ACHN (cell line): ENCODE measurements at places on chromosomes 3 and 15.

DNA sequence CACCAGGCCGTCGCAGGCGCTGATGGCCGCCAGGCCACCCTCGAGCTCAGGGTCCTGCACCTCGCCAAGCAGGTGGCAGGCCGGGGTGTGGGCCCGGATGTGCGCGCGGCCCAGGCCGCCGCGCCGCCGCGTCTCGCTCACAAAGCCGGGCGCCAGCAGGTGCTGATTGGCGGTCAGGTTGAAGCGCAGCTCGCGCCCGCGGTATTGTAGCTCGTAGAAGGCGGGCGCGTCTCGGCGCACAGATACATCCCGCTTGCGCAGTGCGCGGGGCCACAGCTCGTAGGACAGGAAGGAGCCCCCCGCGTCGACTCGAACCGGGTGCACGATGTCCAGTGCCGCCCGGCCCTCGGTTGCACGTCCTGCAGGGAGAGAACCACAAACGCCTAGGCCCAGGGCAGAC lies 11.1 kb downstream of the ADAMTS7 start:
- DNase-seq = no peak

- DNase-seq = no peak
Observed at GRCh38 chr15:66595931-66596545, 30.2 kb upstream of the LCTL start.

DNA sequence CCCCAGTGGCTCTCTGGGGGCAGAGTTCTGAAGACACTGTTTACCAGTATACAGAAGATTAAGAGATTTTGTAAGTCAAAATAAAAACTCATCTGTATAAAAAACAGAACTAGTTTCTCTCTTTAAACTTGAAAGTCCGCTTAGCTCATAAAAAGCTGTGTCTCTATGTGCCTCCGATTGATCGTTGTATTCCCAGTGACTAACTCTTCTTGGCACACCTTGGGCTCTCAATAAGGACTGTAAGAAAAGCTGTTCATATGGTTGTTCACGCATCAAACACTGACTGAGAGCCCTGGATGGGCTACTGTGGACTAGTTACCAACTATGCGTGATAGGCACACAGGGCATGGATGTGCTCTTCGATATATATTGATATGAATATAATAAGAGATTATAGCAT lies 107.9 kb downstream of the P3H2 start:
- peak; percentile 38 for DNase-seq

GRCh38 chr3:189186101-189186500 lies 14.3 kb downstream of the TPRG1 start:
- no peak for DNase-seq

- no peak for DNase-seq
Observed at GRCh38 chr15:48555241-48555881, 90.1 kb downstream of the FBN1 start.

DNA sequence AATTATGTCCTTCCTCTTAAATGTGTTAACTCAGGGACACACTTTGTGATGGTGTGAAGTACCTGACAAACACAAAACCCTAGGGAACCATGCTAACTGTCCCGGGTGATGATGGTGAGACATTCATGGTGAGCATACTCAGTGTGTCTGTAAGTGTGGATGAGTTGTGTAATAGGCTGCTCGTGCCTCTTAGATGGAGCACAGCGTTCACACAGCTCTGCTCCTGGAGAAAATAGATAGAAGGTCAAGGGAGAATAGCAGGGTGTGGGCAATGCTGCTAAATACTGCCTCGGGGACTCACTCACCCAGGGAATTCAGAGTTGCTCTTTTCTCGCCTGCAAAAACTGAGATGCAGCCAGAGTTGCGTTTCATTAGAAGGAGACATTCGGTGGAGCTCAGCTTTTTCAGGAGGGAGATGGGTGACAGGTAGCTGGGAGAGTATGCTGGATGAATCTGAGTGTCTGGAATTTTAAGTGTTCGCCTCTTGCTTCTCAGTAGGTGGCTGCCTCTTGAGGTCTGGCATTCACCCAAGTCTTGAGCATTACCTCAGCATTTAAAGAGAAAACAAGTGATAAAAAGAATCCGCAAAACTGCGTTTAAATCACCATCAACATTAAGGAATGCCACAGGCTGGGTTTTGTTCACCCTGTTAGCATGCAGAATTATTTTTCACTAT lies 813.2 kb downstream of the AGBL1 start:
- peak; percentile 67 for DNase-seq

DNA sequence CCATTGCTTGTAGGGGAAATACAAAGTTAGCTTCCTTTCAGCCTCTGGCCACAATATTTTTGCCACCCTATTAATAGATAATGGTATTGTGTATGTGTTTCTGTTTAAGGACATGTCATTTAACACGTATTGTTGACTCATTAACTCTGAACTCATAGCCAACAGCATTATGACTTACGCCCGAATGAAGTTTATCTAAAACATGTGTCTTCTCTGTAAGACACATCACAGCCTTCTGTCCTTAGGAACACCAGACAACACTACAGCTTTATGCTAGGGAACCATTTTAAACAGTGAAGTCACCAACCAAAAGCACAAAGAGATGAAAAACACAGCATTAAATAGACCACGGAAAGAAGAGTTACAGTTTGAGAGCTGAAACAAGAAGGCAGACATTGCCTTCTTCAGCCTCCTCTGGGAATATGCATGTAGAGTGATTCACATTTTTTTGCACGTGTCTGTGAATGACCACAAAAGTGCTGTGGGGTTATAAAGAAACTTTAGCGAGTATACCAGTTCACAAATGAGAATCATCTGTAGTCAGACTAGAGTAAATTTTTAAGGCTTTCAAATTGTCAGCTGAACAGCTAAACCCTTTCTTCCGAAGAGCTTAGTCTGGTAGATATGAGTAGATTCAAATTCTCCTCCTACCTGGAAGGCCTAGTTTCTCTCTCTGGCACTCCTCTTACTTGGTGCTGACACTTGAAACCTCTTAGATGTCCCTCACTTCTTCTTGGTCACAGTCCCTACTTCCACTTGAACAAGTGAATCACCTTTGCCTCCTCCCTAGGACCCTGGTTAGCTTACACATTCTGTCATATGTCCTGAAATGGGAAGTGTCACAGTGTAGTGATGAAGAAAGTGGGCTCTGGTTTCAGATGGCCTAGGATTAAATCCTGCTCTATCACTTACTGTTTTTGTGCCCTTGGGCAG lies 32.2 kb downstream of the MCTP2 start:
- DNase-seq = no peak

DNA sequence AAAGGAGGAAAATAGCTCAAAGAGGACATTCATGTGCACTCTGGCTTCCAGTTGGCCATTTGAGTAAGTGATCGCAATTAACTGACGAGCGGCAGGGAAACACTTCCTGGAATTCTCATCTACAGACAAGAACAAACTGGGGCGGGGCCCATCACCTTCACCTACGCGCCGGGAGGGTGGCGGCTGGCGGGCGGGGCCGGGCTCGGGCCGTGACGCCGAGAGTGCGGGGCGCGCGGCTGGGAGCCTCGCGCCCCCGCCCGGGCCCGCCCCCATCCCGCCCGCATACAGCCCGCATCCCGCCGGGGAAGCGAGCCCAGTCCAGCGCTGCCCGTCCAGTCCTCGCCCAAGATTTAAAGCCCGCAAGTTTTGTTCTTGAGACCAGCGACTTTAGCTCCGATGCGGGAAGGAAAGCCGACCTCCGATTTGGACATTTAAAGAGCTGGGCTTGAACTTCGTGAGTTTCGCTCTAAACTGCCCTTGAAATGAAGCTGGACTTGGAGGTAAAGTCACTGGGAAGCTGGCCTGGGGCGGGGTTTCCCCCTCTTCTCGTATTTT lies at the start of gene B3GNT5:
TSS of gene B3GNT5 (plus strand) at position 281 of the 555 bp plus-strand sequence. CDS start 16,546 bp downstream, outside the sequence.
- peak; percentile 32 for DNase-seq

DNA sequence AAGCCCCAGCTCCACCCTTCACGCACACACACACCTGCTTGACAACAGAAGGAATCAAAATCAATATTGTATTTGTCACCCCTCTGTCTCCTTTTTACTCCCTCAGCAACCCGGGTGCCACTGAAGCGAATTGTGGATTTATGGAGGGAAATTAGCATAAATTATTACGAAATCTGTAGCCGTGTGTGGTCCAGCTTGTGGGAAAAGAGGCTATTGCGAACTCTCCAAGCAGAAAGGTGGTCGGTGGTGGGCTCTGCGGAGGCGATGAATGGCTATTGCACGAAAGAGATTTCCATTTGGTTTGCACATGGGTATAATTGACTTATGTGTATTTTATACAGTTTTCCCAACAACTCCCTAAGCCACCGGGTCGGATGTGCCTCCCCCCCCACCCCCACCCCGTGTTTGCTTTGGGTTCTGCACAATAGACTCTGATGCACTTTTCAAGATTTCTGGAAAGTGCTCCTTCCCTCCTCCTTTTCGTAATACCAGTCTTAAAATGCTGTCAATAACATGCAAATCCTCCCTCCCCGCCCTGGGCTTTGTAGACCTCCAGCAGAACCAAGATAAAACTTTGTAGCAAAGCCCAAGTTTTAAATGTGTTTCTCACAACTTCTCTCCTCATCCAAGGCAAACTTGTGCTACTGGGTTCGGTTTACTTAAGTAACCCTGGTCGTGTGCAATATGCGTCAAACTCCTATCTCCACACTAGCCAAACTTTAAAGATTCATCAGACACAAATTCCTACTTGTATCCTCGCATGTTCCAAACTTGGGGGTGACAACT lies 3.1 kb upstream of the FOXB1 start:
- DNase-seq = no peak

- DNase-seq = no peak
Observed at GRCh38 chr15:47696351-47696750, 21.0 kb upstream of the SEMA6D start.

- no peak for DNase-seq
Observed at GRCh38 chr15:85632014-85632413, 162.7 kb downstream of the KLHL25 start.

- DNase-seq = no peak
Observed at GRCh38 chr3:179672918-179673317, 20.1 kb downstream of the USP13 start.

DNA sequence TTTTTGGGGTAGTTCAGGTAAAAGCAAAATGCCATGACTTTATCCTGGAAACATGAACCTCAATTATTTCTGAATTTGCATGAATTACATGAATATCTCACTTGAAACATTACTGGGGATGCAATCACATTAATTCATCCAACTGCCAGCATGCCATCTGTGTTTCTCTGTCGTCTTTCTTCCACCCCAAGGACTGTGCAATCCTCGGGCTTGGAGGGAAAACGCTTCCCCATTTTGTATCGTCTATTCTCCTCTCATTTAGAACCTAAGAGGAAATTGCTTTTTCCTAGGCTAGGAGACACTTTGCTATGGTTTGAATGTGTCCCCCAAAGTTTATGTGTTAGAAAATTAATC lies 109.4 kb downstream of the SQOR start:
- no peak for DNase-seq

DNA sequence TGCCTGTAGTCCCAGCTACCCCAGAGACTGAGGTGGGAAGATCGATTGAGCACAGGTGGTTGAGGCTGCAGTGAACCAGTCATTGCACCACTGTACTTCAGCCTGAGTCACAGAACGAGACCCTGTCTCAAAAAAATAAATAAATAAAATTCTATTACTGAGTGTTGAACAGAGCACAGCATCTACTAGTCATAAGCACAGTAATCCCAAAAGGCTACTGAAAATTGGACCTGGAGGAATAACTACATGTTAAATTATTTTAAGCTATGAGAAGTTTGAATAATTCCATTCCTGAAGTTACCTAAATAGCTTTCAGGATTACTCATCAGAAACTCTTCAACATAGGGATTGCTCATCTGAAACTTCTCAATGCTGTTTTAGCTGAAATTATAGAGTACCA lies 43.4 kb downstream of the ARMC8 start:
- DNase-seq = no peak

DNA sequence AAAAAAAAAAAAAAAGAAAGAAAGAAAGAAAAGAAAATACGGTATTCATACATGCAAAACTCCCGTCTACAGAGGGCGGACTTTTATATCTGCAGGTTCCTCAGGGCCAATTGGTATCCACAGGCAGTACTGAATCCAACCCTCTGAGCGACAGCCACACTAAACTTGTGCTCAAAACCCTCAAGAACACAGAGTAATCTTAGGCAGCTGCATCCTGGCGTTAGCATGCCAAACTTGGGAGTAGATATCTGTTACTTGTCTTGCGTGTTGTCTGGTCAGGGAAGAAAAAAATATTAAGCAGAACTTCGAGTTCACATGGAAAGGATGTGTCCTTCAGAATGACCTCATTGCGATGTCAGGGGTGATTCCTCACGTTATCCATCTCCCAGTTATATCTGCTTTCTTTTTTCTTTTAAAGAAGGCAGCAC lies 12.8 kb downstream of the SNAP23 start:
- no peak for DNase-seq

DNA sequence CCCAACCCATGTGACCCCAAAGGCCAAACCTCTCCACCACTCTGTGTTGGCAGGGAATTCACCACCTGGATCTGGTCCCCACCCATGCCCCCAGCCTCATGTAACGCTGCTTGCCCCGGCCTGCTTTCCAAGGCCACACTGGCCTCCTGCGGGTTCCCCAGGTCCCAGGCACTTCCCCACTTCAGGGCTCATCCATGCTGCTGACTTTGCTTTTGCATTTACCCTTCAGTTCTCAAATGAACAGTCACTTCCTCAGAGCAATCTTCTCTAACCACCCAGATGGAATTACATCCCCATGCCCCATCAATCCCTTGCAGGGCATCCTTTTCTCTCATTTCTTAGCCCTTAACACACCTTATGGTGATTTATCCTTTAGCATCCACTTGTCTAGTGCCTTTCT lies 9.2 kb downstream of the DAPK2 start:
- DNase-seq = no peak

GRCh38 chr3:140629357-140630137 lies 48.3 kb upstream of the TRIM42 start:
- DNase-seq = peak; percentile 87

GRCh38 chr3:7999384-7999783 lies 502.2 kb upstream of the LMCD1 start:
- no peak for DNase-seq

- DNase-seq = no peak
Observed at GRCh38 chr15:71379893-71380292, 264.6 kb downstream of the THSD4 start.

- peak; percentile 8 for DNase-seq
Observed at GRCh38 chr3:75171630-75172230, 492.4 kb upstream of the FRG2C start.

GRCh38 chr3:168859143-168859542 lies 763.4 kb upstream of the GOLIM4 start:
- DNase-seq = no peak

GRCh38 chr3:197522881-197523441 lies 32.8 kb downstream of the BDH1 start:
- no peak for DNase-seq

DNA sequence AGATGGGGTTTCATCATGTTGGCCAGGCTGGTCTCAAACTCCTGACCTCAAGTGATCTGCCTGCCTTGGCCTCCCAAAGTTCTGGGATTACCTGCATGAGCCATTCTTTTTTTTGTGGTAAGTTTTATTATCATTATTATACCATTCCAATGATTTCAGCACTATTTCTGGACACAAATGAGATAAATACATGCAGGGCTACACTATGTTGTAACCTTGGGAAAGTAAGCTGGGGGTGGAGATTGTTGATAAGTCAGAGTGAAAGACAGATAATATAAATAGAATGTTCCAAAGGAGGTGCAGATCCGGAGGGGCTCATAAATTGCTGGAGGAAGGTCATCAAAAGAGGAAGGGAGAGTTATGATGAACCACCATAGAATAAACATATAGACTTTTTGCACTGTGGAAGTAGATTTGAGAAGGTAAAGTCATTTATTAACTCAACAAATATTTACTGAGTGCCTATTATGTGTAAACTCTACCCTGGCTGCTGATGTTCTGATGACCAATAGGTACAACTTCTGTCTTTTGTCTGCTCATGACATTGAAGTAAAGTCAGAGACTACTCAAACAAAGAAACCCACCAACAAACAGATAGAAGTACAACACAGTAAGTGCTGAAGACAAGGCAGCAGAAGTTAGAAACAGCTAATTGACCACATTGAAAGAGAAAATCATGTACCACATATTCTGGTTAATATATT lies 478.9 kb upstream of the GOLIM4 start:
- no peak for DNase-seq
